Tibial nerve (tissue), 4 donors: ENCODE measurements at places on chromosomes 7 and 10. TPM values are rescaled to one million over a fixed set of nuclear protein-coding genes. Genes with fewer than 3 reads are reported as not detected.

Gene CFAP46
- 1.4 TPM for total RNA-seq

DNA sequence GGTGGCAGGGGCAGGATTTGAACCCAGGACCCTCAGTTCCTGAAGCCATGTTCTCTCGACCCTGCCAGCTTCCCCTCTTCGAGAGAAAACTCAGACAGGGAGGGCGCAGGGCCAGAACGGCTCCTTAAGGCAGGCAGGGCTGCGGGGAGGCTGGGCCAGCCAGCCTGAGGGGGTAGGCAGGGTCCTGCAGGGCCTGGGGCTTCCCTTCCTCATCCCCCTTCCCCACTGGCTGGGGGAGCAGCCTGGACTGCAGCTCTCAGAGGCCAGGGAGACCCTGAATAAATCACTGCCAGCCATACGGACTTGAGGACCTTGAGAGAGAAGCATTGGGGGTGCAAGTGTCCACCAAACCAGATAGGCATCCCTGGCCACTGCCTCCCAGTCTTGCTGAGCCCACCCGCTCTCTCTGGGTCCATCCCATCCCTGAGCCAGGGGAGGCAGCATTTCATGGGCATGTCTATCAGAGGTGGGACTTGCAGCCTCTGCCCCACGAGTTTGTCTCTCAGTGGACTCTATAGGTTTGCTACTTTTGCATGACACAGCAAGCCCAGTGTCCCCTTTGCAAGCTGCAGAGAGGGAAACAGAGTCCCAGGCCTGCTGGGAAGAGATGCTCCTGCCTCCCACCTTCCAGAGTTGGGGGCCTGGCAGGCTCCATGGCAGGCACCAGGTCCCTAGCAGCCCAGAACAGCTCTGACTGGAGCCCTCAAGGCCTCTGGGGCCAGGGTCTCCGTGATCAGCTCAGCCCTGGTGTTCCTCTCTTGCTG, 70.9 kb downstream of the MYL10 start:
- no peaks in the 10 kb centered on the region for H3K4me1 ChIP-seq
- H3K27ac ChIP-seq: no peak overlapping the region
- no peaks in the 10 kb centered on the region for H3K27me3 ChIP-seq

DNA sequence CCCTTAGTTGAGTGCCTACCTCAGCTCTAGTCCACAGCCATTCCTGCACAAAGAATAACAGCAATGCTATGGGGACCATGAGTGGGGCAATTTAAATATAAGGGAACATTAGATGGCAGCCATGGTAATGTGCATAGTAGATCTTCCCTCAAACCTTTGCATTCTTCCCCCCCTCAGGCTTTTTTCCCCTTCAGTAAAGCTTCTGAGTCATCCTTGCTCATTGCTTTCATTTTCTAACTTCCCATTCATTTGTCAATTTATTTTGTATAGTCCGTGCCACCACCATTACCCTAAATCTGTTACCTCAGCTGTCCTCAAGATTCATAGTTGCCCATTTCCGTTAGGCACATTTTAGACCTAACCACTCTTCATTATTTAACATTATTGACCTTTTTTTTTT, 10.7 kb downstream of the HECTD2 start:
- no peak overlapping the region for H3K27ac ChIP-seq
- no peak for DNase-seq
- no peaks in the 10 kb centered on the region for H3K36me3 ChIP-seq
- no peaks in the 10 kb centered on the region for H3K4me1 ChIP-seq
- H3K4me3 ChIP-seq: no peak overlapping the region

Gene HOXA9
- 13.8 TPM for total RNA-seq

Gene LAMB1
- 563 TPM for total RNA-seq
